ENCODE measurements at places on chromosomes 6 and 20.
A peak's percentile ranks its signal among the peaks of the same experiment; 100 is the strongest.

GRCh38 chr6:33156561-33156960, 35.7 kb downstream of the COL11A2 start:
- no peak for DNase-seq

DNA sequence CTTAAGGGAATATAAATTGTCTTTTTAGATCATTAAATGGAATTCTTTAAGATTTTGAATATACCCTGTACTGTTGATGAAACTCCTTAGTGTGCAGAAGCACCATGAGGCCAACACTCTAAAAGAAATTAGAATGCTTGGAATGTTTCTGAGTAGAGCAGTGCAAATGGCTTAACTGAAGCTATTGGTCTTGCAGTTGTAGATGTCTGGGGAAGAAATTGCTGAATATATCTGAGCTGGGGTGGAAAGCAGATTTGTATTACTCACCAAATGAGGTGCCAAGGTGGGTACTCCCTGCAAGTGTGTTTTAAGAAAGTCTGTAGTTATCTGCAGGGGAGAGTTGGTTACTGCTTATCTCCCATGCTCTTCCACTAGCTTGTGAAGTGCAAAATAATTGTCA, 119.0 kb downstream of the ADGRG6 start:
- DNase-seq = no peak

DNA sequence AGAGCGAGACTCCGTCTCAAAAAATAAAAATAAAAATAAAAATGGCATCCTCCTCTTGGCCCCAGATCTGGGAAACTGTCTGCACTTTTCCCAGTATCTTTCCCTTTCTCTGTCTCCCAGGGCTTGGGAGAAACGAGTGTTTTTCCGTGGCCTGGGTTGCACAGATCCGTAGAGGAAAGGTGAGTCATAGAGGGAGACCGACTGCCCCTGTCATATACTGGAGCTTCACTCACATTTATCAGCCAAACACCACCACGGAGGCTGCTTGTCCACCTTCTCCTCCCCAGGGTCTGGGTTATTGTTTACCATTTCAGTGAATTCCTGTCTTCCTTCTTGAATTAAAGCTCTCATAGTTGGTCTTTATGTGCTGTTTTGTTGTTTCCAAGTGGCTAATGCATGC, 31.9 kb upstream of the EIF2S2 start:
- DNase-seq = no peak

- DNase-seq = no peak
Observed at GRCh38 chr6:166989427-166990032, 9.7 kb upstream of the CEP43 start.

DNA sequence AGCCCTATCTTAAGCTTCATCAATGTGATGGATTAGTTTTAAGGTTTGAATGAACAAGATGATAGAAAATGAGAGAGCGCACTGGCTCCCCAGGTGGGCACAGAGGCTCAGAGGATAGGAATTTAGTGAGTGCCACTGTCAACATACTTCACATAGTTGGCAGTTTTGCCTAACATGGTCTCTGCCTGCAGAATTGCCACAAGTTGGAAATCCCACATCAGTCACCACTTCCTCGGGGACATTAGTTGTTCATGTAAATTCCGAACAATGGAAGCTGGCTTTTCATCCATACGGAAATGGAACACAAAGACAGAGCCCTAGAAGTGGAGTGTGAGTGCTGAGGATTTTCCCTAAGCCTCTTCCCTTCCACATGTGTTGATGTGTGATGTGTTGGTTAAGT, 123.9 kb upstream of the PHACTR1 start:
- no peak for DNase-seq

GRCh38 chr6:2839195-2839981, 2.3 kb downstream of the SERPINB1 start:
- DNase-seq = no peak

- no peak for DNase-seq
Observed at GRCh38 chr6:62797190-62797589, 414.1 kb upstream of the FKBP1C start.

- no peak for DNase-seq
Observed at GRCh38 chr20:11015440-11015839, 341.6 kb upstream of the JAG1 start.

GRCh38 chr6:123316733-123317323, 319.9 kb downstream of the TRDN start:
- no peak for DNase-seq

- DNase-seq = no peak
Observed at GRCh38 chr6:21771626-21772320, 178.2 kb downstream of the SOX4 start.

GRCh38 chr20:32685541-32686529, 12.1 kb upstream of the C20orf203 start:
- no peak for DNase-seq

DNA sequence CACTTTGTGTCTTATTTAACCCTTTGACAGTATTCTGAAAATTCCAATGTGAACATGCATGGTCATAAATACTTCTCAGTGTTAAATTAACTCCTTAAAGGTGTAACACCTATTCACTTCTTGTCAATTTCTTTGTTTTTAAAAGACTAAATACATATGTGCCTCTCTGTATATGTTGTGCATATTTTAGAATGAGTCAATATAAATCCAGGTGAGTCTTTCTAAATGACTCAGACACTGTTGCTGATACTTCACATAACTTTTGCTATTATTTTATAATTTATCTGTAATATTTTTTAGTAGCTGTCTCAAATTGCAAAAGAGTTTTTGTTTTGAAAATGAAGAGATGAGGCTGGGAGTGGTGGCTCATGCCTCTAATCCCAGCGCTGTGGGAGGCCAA, 36.0 kb downstream of the TIAM2 start:
- no peak for DNase-seq

GRCh38 chr6:169473663-169474062, 220.0 kb upstream of the THBS2 start:
- DNase-seq = no peak

GRCh38 chr20:30811885-30812671, 445.4 kb upstream of the DEFB115 start:
- peak; percentile 25 for DNase-seq

GRCh38 chr6:136326038-136326553, 36.5 kb upstream of the BCLAF1 start:
- no peak for DNase-seq

- DNase-seq = no peak
Observed at GRCh38 chr6:48325701-48326100, 214.7 kb upstream of the PTCHD4 start.

GRCh38 chr6:144449218-144449617, 164.1 kb downstream of the UTRN start:
- DNase-seq = no peak

DNA sequence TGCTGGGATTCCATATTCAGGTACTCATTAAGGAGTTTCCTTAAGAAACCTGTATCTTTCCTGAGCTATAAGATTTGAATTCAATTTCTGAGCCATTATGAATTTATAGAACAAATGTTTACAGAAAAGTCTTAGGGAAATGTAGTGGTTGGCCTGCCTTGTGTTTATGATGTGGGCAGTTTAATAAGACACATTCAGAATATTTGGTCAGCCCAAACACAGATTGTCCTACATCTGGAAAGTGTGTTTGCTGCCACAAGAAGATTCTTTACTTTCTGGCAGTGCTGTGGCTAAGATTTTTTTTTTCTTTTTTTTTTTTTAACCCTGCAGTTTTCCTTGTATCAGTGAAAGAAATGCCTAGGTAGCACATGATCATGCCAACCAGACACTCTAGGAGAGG, 15.2 kb downstream of the TBX18 start:
- DNase-seq = no peak

GRCh38 chr6:157148391-157149323, 174.7 kb downstream of the TMEM242 start:
- DNase-seq = no peak

DNA sequence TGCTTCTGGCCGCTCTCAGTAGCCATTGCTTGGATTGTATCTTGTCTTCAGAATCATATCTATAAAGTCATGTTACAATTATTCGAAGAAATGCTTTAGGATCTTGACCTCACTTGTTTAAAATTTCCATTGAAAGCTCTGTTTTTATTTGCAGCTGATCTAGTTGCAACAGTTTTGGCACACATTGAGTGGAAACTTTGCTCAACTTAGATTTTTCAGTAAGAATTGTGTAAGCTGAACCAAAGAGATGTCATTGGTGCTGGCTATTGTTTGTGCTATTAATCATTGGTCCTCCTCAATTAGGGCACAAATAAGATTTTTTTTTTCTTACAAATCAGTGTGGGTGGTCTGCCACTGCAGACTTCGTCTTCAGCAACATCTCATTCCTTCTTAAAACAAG, 649.2 kb downstream of the MMUT start:
- DNase-seq = no peak

- no peak for DNase-seq
Observed at GRCh38 chr6:31877651-31878161, 1.1 kb downstream of the SLC44A4 start.

GRCh38 chr6:164826831-164827468, 482.5 kb downstream of the C6orf118 start:
- no peak for DNase-seq
